Lower lobe of right lung (tissue), 2 donors: ENCODE measurements at places on chromosomes 4 and X. TPM values are rescaled to one million over a fixed set of nuclear protein-coding genes. Genes with fewer than 3 reads are reported as not detected.
A peak's percentile ranks its signal among the peaks of the same experiment; 100 is the strongest.

The TRIML2 gene
- total RNA-seq: not detected

The ZNF81 gene
- total RNA-seq: 10.3 TPM

The NLGN4X gene
- total RNA-seq: 4.8 TPM

The RXFP1 gene
- total RNA-seq: 6.9 TPM

The DCAF8L2 gene
- total RNA-seq: not detected

The CFAP47 gene
- total RNA-seq: 4.1 TPM

The SPIN4 gene
- total RNA-seq: 8.1 TPM

The SYNPO2 gene
- 26.2 TPM for total RNA-seq

The HDX gene
- 3.2 TPM for total RNA-seq

- H3K36me3 ChIP-seq: no peaks in the 10 kb centered on the region
- no peaks in the 10 kb centered on the region for H3K4me1 ChIP-seq
- no peaks in the 10 kb centered on the region for H3K27me3 ChIP-seq
- no peak overlapping the region for H3K4me3 ChIP-seq
Measured at GRCh38 chrX:112672788-112673560, 6.8 kb downstream of the LHFPL1 start.

GRCh38 chr4:175973027-175973923 is 92.4 kb upstream of the WDR17 start:
- DNase-seq: no peak
- no peak overlapping the region for H3K4me3 ChIP-seq
- no peaks in the 10 kb centered on the region for H3K36me3 ChIP-seq
- H3K4me1 ChIP-seq: no peaks in the 10 kb centered on the region
- H3K27me3 ChIP-seq: no peaks in the 10 kb centered on the region

- H3K27me3 ChIP-seq: no peaks in the 10 kb centered on the region
- H3K4me1 ChIP-seq: peaks cover 7% of the 10 kb centered on the region
- H3K27ac ChIP-seq: peak overlapping the region; percentile 58
- no peak for DNase-seq
- no peaks in the 10 kb centered on the region for H3K36me3 ChIP-seq
Measured at GRCh38 chrX:43590150-43590549, 65.9 kb upstream of the MAOA start.

DNA sequence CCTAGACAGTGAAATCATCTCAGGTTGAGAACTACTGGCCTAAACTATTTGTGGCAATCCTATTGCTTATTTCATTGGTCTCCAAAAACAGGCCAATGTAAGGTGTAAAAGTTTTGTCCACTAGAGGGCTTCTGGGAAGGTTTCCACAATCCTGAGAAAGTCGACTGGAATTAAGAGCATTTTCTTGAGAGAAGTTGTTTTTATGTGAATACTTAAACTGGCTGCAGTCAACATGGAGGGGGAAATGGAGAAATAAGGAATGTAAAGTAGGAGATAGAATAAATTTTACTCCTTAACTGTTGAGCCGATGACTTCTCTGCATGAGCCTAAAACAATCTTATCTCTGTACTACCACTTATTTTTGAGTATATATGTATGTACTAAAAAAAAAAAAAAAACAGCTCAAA is 11.0 kb upstream of the EIF4E start:
- no peaks in the 10 kb centered on the region for H3K27me3 ChIP-seq
- H3K36me3 ChIP-seq: no peaks in the 10 kb centered on the region
- DNase-seq: no peak
- H3K27ac ChIP-seq: no peak overlapping the region
- no peaks in the 10 kb centered on the region for H3K4me1 ChIP-seq
- H3K4me3 ChIP-seq: no peak overlapping the region

DNA sequence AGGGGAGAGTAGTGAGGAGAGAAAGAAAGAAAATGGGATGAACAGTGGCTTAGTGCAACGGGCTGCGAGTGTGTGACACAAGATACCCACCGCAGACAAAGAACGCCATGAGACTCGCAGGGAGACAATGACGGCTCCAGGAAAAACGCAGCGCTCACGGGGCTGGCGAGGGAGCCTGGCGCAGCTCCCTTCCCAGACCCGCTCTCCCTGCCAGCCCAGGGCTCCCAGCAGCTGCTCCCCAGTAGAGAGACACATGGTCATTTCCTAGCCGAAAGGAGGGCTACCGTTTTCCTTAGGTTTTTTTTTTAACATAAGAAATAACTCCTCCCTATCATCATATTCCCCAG is 149.5 kb downstream of the MAML3 start:
- H3K27me3 ChIP-seq: no peaks in the 10 kb centered on the region
- H3K36me3 ChIP-seq: no peaks in the 10 kb centered on the region
- peak overlapping the region; percentile 56 for H3K27ac ChIP-seq
- peak overlapping the region; percentile 44 for H3K4me3 ChIP-seq

GRCh38 chr4:31108762-31109161 is 388.6 kb downstream of the PCDH7 start:
- H3K4me3 ChIP-seq: no peak overlapping the region
- H3K36me3 ChIP-seq: no peaks in the 10 kb centered on the region
- H3K27me3 ChIP-seq: no peaks in the 10 kb centered on the region
- H3K27ac ChIP-seq: no peak overlapping the region
- no peaks in the 10 kb centered on the region for H3K4me1 ChIP-seq

DNA sequence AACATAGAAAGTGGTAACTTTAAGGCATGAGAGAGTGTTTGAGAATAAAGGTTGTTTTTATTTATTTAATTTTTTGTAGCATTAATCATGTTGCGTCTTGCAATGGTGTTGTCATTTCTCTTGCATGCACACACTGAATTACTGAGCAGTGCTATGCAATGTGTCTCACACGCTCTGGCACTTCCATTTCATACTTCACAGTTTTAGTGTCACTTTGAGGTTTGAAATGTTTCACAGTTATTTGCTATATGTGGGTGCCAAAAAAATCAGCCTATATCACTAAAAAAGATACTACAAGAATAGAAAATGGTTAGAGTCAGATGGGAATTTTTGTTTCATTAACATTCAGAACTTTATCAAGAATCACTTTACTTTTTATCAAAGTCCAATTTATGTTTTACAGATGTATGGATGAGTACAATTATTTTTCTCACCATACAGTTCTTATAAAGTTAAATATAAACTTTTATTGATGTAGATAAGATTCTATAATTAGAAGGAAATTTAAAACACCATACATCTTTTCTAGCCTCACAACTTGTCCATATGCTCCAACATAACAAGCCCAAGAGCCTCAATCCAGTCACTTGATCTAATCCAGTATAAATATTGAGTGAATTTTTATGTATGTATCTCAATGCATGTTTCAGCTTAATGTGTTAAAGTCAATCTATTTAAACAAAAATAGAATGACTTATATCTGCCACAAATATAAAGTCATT is 114.0 kb downstream of the IQCM start:
- H3K36me3 ChIP-seq: no peaks in the 10 kb centered on the region
- no peak overlapping the region for H3K4me3 ChIP-seq
- no peaks in the 10 kb centered on the region for H3K4me1 ChIP-seq
- H3K27me3 ChIP-seq: no peaks in the 10 kb centered on the region
- no peak for DNase-seq

- DNase-seq: no peak
- H3K4me3 ChIP-seq: no peak overlapping the region
- no peak overlapping the region for H3K27ac ChIP-seq
- peaks cover 7% of the 10 kb centered on the region for H3K4me1 ChIP-seq
- no peaks in the 10 kb centered on the region for H3K36me3 ChIP-seq
- H3K27me3 ChIP-seq: no peaks in the 10 kb centered on the region
Measured at GRCh38 chr4:8121292-8122015, 37.2 kb downstream of the ABLIM2 start.

- H3K27ac ChIP-seq: no peak overlapping the region
- no peak overlapping the region for H3K4me3 ChIP-seq
- no peaks in the 10 kb centered on the region for H3K4me1 ChIP-seq
- no peak for DNase-seq
- H3K27me3 ChIP-seq: no peaks in the 10 kb centered on the region
Measured at GRCh38 chr4:160136021-160136420, 1033.1 kb downstream of the RAPGEF2 start.

DNA sequence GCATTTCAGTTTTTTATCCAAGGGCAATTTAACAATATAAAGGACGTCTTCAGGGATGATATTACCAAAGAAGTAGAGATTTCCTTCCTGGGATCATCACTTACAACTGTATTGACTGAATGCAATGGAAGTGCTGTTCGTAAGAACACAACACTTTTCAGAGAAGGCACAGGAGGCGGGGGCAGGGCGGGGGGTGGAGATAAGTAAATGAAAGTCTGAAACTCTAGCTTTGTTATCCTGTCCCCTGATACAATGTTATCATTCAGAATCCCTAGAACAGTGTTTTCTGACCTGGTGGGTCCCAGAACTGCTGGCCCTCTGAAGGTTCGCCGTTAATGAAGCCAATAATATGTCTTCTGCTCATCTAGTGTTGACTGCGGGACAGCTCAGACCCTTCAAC is 124.6 kb downstream of the NSUN7 start:
- no peak for DNase-seq
- H3K36me3 ChIP-seq: peaks cover 20% of the 10 kb centered on the region
- H3K4me1 ChIP-seq: peaks cover 10% of the 10 kb centered on the region
- no peak overlapping the region for H3K27ac ChIP-seq
- no peak overlapping the region for H3K4me3 ChIP-seq

DNA sequence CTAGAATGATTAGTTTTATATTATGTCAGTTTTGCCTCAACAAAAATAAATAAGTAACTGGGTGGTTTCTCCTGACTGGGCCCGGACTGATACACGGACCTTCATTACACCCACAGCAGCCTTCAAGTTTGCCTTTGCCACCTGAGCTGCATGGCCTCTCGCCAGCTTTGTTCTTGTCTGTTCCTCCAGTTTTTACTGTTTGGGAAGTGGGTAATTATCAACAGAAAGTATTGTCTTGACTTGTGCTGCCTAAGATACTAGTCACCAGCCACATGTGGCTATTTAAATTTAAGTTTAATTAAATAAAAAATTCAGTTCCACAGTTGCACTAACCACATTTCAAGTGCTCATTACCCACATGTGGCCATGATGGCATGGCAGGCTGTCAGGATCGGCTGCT is 74.7 kb upstream of the INTU start:
- no peaks in the 10 kb centered on the region for H3K27me3 ChIP-seq
- no peaks in the 10 kb centered on the region for H3K4me1 ChIP-seq
- DNase-seq: no peak
- H3K4me3 ChIP-seq: no peak overlapping the region
- no peak overlapping the region for H3K27ac ChIP-seq

DNA sequence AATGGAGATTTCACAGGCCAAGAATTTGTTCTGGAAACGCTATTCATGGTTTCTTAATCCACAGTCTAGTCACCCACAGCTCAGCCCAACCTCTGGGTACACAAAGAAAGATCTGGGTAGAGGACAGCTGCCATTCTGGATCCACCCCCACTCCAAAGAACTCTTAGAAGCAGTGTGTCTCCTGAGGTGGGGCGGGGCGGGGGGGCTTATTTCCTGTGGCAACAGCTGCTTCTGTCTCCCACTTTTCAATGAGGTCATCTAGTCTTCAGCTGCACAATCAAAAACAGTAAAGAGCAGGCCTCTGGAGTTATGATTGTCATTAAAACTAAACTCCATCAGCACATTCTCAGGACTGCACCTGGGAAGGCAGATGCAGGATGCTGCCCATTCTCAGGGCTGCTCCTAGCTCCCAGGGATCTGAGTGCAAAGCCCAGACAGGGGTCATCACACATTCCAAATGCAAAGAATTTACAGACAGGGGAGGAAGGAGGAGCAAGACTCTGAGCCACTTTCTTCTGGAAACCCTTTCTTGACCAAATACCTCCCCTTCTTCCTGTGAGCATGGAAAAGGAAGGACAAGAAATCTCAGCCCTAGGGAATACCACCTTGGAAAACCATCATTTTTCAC is 207.3 kb downstream of the HS6ST2 start:
- H3K27ac ChIP-seq: no peak overlapping the region
- no peaks in the 10 kb centered on the region for H3K27me3 ChIP-seq
- H3K4me3 ChIP-seq: no peak overlapping the region
- H3K36me3 ChIP-seq: no peaks in the 10 kb centered on the region
- no peak for DNase-seq
- no peaks in the 10 kb centered on the region for H3K4me1 ChIP-seq

- no peak overlapping the region for H3K27ac ChIP-seq
- H3K4me1 ChIP-seq: no peaks in the 10 kb centered on the region
- H3K4me3 ChIP-seq: no peak overlapping the region
- no peaks in the 10 kb centered on the region for H3K27me3 ChIP-seq
Measured at GRCh38 chrX:129553619-129554288, 13.7 kb downstream of the OCRL start.

GRCh38 chr4:4869731-4870571 is 10.5 kb downstream of the MSX1 start:
- H3K36me3 ChIP-seq: no peaks in the 10 kb centered on the region
- H3K4me1 ChIP-seq: peaks cover 14% of the 10 kb centered on the region
- H3K27ac ChIP-seq: no peak overlapping the region
- H3K4me3 ChIP-seq: no peak overlapping the region

GRCh38 chr4:172843192-172843591 is 325.4 kb upstream of the GALNT7 start:
- H3K36me3 ChIP-seq: no peaks in the 10 kb centered on the region
- no peaks in the 10 kb centered on the region for H3K4me1 ChIP-seq
- H3K27me3 ChIP-seq: no peaks in the 10 kb centered on the region
- H3K27ac ChIP-seq: no peak overlapping the region

GRCh38 chrX:130714135-130714534 is 188.9 kb downstream of the ENOX2 start:
- H3K4me1 ChIP-seq: no peaks in the 10 kb centered on the region
- H3K27me3 ChIP-seq: no peaks in the 10 kb centered on the region
- H3K36me3 ChIP-seq: no peaks in the 10 kb centered on the region
- H3K27ac ChIP-seq: no peak overlapping the region
- no peak for DNase-seq

- no peak for DNase-seq
- H3K27ac ChIP-seq: no peak overlapping the region
- no peaks in the 10 kb centered on the region for H3K36me3 ChIP-seq
- no peak overlapping the region for H3K4me3 ChIP-seq
- H3K4me1 ChIP-seq: no peaks in the 10 kb centered on the region
- no peaks in the 10 kb centered on the region for H3K27me3 ChIP-seq
Measured at GRCh38 chrX:151982222-151982621, 7.7 kb upstream of the GABRE start.

DNA sequence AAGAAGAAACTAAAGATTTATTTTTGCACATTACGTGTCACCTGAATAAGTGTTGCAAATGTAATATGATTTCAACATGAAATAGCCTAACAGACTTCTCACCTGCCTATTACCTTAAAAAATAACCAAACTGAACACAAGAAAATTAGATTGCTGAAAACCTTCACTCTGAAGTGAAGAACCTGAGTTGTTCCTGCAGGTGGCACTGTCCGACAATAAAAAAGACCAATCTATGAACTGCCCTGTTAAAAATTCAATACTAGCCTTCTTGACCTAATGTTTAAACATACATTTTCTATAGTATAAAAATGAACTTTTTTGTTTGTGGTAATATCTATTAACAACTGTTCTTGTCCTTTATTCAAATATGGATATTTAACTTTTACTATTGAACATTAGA is 69.2 kb upstream of the PNPLA4 start:
- H3K4me3 ChIP-seq: no peak overlapping the region
- no peaks in the 10 kb centered on the region for H3K4me1 ChIP-seq
- no peak for DNase-seq
- H3K27me3 ChIP-seq: no peaks in the 10 kb centered on the region
- no peaks in the 10 kb centered on the region for H3K36me3 ChIP-seq

GRCh38 chr4:102466298-102466697 is 34.9 kb upstream of the NFKB1 start:
- no peak overlapping the region for H3K4me3 ChIP-seq
- no peaks in the 10 kb centered on the region for H3K27me3 ChIP-seq
- no peaks in the 10 kb centered on the region for H3K4me1 ChIP-seq
- DNase-seq: no peak
